Activated CD4-positive, alpha-beta T cell treated with anti-CD3 and anti-CD28 coated beads, Interleukin-2, amount 10 ng/mL, durations not matched to agents 24 days and 14 days (primary cell): ENCODE measurements at places on chromosomes 6 and 20. TPM values are rescaled to one million over a fixed set of nuclear protein-coding genes. Genes with fewer than 3 reads are reported as not detected.

The ABRACL gene
- total RNA-seq: 131 and 134 TPM in 2 replicates

The DACT2 gene
- total RNA-seq: 1.8 and 1.9 TPM in 2 replicates

The TNFAIP3 gene
- 249 and 254 TPM in 2 replicates for total RNA-seq

The CTCFL gene
- total RNA-seq: not detected in 2 replicates

The PTCRA gene
- total RNA-seq: not detected in 2 replicates

The NKX2-4 gene
- total RNA-seq: not detected in 2 replicates

The MLIP gene
- not detected in 2 replicates for total RNA-seq
